ENCODE measurements at places on chromosomes 7 and 10.

DNA sequence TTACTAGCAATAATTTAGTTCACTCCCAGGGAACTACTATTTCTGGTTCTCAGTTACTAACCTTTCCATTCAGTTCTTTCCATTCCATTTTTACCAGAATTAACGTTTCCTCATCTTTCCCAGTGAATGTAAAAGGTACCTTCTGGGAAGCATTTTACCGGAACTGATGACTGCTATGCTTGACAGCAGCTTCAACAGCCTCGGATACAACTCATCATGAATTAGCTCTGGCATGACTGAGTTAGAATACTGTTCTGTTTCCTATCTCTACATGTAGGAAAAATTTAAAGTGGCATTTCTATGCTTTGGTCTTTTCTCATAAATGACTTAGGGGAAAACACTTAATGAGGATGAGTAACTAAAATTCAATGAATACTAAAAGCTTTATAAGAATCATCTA, 18.6 kb downstream of the TAS2R41 start:
- no peak for DNase-seq

DNA sequence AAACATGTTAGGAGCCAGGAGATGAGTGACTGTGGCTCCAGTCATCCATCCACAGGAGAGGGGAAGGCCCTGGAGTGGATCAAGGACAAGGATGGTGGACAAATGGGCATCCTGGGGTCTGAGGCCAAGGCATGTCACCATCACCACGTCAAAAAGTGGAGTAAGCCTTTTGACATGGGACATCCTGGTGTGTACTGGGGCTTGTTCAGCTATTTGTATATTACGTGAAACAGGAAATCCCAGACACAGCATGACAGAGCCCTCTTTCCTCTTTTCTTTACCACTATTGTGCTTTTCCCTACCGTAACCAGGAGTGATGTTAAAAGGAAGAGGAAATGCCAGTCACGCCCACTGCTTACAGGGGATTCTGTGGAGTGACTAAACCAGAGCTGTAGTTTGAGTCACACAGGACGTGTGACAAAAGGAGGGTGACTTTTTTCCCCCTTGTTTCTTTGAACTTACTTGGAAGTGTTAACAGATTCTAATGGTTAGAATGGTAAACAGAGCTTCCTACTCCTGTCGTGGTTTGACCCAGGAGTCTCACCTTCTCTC, 15.4 kb downstream of the ACSL5 start:
- no peak for DNase-seq

GRCh38 chr7:120941856-120942255, 8.7 kb upstream of the ING3 start:
- no peak for DNase-seq

- no peak for DNase-seq
Measured at GRCh38 chr10:104435822-104436221, 82.2 kb downstream of the CFAP58 start.

DNA sequence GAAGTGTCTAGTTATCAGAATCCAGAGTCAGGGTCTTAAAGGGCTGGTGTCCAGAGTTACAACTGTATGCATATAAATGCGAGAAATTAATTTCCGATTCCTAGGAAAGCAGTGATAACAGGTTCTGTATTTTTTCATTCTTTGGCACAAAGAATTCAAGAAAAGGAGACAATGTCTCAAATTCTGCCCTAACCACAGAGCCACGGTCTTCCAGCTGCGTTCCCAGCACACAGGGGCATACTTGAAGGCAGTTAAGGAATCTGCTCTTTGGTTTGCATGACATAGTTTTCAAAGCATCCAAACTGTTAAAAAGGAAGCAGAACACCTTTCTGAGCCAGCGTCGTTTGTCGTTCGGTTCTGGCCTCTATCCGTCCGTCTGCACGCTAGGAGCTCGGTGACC, 416.9 kb upstream of the MKI67 start:
- no peak for DNase-seq
